Astrocyte (in vitro differentiated cells and primary cell): ENCODE measurements at places on chromosomes 2 and 18. TPM values are rescaled to one million over a fixed set of nuclear protein-coding genes. Genes with fewer than 3 reads are reported as not detected.
A peak's percentile ranks its signal among the peaks of the same experiment; 100 is the strongest.

Gene MFSD2B
- 0.10 and 0.34 TPM in 2 replicates for total RNA-seq

Gene NCKAP1
- 164 and 167 TPM in 2 replicates for total RNA-seq

DNA sequence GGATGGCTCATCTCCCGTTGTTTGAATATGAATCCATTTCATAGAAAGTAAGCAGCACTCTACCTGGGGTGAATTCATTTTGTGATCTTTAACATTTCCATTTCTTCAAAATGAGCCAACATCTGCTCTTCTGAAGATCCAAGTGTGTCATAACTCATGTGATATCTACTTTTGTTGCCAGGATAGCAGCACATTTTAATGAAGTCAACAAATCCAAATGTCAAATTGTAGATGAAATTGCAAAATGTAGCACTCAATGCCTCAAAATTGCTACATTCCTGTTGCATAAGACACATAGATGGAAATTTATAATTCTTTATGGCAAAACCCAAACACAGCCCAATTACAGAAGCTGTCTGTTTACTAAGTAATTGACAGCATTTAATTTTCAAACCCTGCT, 360.7 kb downstream of the TMX3 start:
- H3K4me1 ChIP-seq = no peaks in the 10 kb centered on the region
- H3K4me3 ChIP-seq = no peak overlapping the region
- no peak overlapping the region for H3K27ac ChIP-seq
- no peaks in the 10 kb centered on the region for H3K27me3 ChIP-seq

DNA sequence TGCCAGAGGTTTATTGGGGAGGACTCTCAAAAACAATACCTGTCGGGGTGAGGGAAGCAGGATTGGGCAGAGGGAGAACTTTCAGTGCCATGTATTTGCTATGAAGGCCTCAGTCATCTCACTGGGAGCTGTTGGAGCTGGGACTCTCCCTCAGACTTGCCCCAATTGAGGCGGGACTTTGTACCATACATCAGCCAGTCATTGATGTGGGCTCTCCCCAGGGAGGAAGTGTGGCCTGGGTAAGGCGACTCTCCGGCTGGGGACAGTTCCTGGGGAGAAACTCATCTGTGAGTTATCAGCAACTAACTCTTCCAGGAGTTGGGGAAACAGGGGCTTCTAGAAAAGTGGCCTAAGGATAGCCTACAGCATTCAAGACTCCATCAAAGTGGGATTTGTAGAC, 66.5 kb downstream of the FTCDNL1 start:
- no peak overlapping the region for H3K4me3 ChIP-seq
- H3K27ac ChIP-seq = no peak overlapping the region
- no peak for DNase-seq
- H3K36me3 ChIP-seq = no peaks in the 10 kb centered on the region
- no peaks in the 10 kb centered on the region for H3K4me1 ChIP-seq

DNA sequence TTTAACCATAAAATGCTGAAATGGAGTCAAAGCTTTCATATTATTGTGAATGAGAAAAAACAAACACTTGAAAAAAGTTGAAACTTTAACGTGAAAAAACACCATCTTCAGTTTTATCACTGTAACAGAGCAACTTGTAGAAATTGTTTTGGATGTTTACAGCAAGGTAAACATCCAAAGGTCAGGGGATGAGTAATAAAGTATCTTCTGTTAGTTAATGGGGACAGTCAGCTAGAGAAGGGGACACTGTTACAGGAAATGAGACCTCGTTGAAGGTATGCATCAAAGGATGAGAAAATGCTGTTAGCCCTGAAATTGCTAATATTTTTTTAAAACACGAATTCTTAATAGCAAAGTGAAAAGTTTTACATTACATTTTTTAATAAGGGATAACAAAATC, 2.9 kb downstream of the RHBDD1 start:
- H3K4me3 ChIP-seq = no peak overlapping the region
- DNase-seq = no peak
- no peak overlapping the region for H3K27ac ChIP-seq

DNA sequence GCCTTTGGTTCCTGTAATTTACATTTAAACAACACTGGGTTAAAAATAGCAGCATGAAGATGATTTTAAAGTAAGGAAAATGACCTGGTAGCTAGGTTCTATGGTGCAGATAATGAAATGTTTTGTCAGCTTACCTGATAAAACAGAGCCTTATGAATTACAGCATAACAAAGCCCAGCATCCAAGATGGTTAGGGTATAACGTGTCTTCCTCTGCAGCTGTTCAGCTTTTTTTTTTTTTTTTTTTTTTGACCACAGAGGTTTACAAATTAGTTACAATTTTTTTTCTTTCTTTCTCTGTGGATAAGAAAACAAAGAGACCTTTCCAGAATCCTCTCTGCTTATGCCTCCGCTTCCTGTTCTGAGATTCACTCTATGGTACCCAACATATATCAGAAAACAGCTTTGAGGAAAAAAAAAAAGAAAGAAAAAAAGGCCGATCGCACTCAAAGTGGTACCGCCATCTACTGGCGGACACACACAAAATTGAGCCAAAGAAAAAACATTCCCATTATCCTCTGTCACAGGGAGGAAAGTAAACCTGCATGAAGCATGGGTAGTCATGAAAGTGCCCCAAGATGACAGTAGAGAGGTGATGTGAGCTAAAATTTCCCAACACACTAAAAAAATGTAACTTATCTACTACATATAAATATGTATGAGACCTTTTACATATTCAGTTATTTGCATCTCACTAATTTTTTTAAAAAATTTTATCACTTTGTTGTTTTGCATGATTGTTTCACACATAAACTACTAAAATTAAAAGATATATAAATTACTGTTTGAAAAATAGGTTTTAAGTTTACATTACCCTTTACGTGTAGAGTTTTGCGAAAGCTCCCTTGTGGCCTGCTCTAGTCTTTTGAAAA, at the start of gene SCN3A:
SCN3A (minus strand) TSS at position 362 of the 871 bp plus-strand sequence. CDS start 27,656 bp downstream, outside the sequence.
- peak; percentile 33 for DNase-seq
- no peaks in the 10 kb centered on the region for H3K27me3 ChIP-seq
- H3K4me1 ChIP-seq = no peaks in the 10 kb centered on the region
- H3K27ac ChIP-seq = no peak within 1 kb of the TSS

DNA sequence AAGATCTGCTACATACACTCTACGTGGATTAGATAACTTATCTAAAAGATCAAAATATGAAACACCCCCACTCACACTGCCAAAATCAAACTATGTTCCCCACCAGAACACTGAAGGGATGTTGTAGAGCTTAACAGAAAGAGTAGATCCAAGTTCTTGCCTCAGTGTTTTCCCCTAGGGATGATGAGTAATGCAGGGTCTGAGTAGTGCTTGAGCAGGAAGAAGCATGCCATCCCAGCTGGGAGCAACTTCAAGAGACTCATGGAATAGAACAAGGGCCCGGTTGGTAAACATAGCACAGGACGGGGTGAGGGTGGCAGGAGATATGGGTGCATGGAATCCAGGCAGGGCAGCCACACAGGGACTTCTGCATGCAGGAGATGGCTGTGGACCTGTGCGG, 74.3 kb downstream of the SNTG2 start:
- H3K27ac ChIP-seq = no peak overlapping the region
- H3K4me1 ChIP-seq = no peaks in the 10 kb centered on the region
- H3K36me3 ChIP-seq = no peaks in the 10 kb centered on the region
- no peaks in the 10 kb centered on the region for H3K27me3 ChIP-seq
- no peak for DNase-seq
- H3K4me3 ChIP-seq = no peak overlapping the region
